ENCODE measurements at places on chromosomes 7 and 10.

DNA sequence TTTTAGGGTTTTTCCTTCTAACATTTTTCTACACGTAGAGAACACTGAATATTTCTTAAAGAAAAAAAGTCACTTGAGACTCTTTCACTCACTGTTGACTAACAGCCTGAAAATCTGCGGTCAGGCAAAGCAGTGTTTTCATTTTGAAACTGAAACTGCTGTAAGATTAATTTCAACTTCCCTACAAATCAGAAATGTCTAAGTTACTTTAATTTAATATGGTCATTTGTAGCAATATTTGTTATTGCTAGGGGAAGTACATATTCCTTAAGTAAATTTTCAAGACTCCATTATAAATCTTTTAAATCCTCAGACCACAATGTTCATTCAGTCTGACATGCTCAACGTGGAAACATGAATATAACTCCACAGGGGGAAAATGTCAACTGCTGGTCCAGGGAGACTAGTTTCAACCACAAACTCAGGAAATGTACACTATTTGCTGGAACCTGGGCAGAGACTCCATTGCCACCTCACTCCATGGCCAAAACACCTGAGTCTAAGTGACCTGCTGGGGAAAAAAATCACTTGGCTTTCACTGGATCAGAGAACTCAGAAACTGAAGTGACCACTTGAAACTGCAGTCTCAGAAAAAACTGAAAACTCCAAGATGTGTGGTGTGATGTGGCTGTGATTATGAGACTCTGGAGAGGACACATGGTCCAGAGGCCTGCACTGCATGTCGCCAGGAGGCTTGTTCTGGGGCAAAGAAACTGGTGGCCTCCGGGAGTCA is 161.2 kb downstream of the TAX1BP1 start:
- DNase-seq = no peak

- DNase-seq = no peak
These were observed 26.5 kb downstream of the CTBP2 start for GRCh38 chr10:125133696-125134482.

DNA sequence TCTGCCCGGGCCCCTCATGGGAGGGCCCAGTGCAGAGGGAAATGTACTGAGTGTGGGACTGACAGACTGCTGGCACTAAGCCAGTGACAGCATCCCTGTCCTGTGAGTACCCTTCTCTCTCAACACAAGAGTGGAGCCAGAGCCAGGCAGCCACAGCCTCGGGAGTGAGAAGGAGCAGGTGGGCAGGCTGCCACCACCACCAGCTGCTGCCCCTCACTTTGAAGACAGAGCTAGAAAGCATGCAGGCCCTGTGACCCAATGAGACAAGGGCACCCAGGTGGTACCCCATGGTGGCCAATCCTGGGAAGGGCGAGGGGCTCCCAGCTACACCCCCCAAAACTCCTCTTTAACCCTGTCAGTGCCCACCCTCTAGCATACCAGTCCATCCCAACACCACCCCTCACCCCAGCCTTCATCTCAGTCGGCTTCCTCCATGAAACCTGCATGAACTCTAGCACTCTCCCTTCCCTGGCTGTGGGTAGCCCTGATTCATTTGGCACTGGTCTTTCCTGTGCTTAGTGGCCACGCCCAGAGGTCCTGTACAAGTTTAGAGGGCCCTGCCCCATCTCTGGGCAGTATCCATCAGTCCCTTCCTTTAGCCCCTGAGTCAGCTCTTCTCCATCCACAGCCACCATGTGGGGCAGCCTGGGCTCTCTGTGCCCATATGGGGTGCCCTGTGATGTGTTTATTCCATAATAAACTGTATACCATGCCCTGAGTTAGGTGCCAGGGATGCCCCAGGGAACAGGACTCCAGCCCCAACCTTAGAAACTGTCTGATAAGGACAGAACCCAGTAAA is 207.0 kb upstream of the ZMIZ1 start:
- no peak for DNase-seq

DNA sequence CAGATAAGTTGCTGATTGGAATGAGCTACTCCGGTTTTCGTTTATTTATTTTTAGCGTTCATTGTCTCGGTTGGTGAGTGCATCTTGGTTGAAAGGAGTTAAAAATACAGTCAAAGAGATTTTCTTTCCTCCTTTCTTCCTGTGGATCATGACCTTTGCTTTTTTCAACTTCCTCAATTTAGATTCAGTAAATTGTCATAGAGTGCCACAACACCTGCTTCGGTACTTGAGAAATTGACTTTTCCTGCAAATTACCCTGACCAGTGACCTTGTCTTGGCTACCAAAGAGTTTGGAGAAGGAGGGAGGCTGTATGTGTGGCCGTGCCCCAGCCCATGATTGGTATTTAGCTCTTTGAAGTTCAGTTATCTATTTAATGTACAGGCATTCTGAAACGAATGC is 128.7 kb downstream of the FAM204A start:
- no peak for DNase-seq

GRCh38 chr10:119103241-119103902 is 541 bp upstream of the DENND10 start:
- DNase-seq = no peak

GRCh38 chr7:136294977-136295376 is 317.8 kb upstream of the MTPN start:
- DNase-seq = no peak

- no peak for DNase-seq
These were observed 10.3 kb downstream of the TMEM229A start for GRCh38 chr7:124022551-124022950.
